ENCODE measurements at places on chromosomes 4 and X. TPM values are rescaled to one million over a fixed set of nuclear protein-coding genes. Genes with fewer than 3 reads are reported as not detected.

The TLR10 gene
- not detected for total RNA-seq

- DNase-seq, result no peak
Measured at GRCh38 chrX:132757066-132757623, 201.3 kb downstream of the HS6ST2 start.

GRCh38 chr4:108141213-108141950 lies 27.4 kb downstream of the LEF1 start:
- no peak for DNase-seq

The MAML3 gene
- total RNA-seq, result 2.0 TPM

GRCh38 chr4:10130178-10130888 lies 13.7 kb upstream of the WDR1 start:
- DNase-seq, result no peak

GRCh38 chrX:139739138-139739537 lies 31.2 kb upstream of the MCF2 start:
- peak; percentile 80 for DNase-seq

- no peak for DNase-seq
Measured at GRCh38 chr4:187908079-187908561, 87.5 kb upstream of the ZFP42 start.

DNA sequence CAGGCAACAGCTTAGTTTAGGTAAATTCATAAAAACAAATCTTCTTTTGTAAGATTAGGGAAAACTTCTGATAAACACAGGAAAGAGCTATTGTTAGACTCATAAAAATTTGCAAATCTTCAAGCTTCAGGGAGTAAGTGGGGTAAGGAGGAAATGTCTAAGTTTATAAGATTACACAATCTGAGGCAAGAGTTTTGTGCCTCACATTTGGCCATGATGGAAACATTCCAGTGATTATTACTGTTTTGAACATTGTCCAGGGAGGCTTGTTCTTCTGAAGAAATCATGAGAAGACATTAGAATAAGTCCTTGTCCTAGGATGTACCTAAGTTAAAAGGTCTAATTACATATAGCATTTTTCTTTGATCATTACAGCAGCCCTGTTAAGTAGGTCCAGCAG lies 72.8 kb downstream of the MAOB start:
- peak; percentile 63 for DNase-seq

DNA sequence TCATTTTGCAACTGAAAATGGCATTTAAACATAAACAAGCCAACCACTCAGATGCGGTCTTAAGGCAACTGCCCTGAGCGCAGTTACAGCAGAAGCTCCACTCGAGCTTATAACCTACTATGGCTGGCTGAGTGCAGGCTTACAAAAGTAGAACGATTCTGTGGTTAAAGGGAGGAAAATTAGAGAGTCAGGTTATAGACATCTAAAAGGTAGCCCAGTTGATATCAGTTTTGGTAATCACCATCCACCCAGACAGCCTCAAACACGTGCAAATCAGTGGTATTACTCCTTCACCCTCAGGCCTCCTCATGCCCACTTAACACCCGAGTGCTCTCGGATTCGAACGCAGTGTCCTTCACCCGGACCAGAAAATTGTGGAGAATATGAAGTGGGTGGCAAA lies 3.1 kb downstream of the LEF1 start:
- DNase-seq, result no peak

DNA sequence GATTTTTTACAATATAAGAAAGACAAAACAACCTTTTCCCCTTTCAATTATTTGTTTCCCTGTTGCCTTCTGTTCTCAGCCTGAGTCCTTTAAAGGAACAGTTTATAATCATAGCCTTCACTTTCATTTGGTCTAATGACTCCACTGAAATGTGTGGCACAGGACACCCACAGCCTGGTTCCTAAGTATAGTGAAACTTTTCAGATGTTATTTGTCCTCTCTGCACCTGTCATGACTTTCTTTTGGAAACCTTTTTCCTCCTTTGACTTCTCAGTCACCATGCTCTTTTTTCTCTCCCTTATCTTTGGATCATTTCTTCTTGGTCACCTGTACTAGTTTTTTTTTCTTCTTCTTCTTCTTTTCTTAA lies 237.8 kb upstream of the ANXA3 start:
- DNase-seq, result no peak

DNA sequence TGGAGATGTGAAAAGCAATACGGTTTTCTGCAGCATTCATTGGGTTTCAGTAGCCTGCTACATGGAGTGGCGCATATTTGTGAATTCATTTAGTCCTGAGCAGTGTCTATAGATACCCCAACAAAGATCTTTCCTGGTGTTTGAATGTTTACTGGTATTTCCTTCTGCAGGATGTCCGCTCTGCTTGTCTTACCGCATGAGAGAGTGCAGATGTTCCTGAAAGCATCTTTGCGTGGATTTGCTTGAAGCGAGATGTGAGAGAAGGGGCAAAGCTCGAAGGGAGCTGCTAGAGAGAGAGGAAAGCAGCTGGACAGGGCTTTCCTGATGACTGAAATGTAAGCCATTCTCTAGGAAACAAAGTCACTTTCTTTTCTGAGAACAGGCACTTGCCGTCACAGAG lies 40.9 kb upstream of the GYPA start:
- no peak for DNase-seq

GRCh38 chr4:101824500-101824899 lies 34.0 kb downstream of the BANK1 start:
- no peak for DNase-seq

GRCh38 chr4:6494431-6495295 lies 22.2 kb upstream of the PPP2R2C start:
- no peak for DNase-seq

GRCh38 chr4:2660596-2661211 lies 95.4 kb downstream of the TNIP2 start:
- no peak for DNase-seq

DNA sequence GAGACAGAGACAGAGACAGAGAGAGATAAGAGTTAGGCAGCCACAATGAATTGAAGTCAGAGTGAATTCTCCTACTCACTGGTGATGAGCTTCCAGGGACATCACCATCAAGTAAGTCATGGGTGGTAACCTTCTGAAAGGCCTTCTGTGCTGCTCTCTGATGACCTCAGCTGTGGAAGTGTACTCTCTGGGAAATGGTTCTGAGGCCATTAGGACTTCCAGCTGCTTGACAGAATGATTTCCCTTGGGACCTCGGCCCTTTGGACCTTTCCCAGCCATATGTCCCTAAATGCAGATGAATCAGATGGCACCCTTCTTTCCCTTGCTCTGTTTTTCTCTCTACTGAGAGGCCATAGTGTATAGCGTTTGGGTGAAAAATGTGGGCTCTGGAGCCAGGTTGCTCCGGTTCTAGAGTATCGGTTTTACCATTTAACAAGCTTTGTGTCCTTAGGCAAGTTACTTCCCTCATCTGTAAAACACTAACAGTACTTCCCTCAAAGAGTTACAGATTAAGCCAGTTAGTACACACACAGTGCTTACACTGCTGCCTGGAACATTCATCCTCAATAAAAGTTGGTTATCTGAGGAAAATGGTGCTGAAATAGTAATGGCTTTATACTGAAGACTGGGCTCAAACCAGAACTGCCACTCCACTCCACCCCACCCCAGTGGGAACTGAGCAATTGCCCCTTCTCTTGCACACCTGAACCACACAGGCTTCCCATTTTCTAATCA lies 7.6 kb downstream of the SEPTIN11 start:
- DNase-seq, result peak; percentile 91

DNA sequence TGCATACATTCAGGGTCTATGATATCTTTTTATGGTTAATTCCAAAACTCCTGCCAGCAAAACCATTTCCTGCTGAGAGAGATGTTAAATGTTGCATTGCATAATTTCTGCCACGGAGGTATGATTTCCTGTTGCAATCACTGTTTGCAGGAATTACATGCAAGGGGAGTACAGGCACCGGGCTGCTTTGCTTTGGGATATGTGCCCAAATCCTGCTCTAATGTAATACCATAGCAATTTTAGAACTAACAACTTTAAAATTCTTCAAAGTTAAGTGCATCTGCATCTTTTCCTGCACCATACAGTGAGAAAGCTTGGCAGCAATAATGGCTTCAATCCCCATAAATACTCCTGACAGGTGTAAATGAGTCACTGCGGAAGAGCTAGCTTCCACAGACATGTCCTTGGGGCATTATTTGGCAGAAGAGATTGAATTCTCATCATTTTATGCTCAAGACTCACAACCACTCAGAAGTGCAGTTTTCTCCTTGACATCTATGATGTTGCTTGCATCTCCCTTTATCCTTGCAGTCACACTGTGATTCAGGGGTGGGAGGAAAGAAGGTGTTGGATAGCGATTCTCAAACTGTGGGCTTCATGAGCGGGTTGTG lies 29.6 kb downstream of the TRIM2 start:
- DNase-seq, result peak; percentile 89

The ASB5 gene
- total RNA-seq, result 0.50 TPM

Measured in renal cortical epithelial cell (primary cell).